ENCODE measurements at places on chromosomes 3 and 15.

DNA sequence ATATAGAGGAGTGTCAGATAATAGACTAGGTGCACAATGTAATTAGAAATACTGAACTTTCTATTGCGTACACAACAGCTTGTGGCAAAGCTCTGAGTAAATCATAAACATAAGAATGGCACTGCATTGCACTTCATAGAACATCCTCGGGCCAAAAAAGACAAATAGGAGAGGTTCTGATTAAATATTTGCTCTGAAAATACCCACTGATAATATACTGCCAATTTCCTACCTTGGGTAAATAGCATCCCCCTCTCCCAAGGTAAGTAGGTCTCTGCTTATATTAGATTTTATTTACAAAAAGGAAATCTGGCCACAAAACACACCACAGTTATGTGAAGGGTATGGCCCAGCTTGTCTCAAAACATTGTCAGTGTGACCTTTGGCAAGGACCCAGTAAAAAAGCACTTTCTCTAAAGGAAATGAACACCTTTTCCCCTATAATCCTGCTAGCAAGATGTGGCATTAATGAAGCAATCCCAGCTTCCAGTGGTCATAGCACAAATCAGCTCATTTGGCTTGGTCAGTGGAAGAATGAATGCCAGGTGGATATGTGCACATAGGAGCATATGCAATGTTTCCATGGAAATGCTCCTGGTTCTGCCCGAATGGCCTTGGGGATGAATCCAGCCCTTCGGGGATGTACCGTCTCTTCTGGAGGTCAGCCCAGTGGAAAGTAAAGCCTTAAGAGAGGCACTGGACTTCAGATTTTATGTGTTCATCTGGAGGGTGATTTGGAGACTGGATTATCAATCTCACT lies 315.9 kb downstream of the LSAMP start:
- no peak for DNase-seq

DNA sequence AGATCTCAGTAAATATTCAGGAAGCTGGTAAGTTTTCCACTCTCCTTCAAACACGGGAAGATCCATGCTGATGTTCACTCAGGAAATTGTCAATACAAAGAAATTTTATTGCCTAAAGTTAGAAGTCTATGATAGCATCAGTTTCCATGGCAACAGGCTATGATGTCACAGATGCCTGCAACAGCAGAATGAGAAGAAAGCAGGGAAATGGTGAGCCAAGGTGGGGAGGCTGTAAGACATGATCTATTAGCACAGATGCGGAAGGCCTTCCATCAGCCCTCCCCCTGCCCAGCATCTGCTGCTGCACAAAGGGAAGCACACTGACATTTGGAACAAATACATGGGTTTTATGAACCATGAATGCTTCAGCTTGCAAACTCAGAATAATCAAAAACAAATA lies 28.6 kb downstream of the EPHB1 start:
- no peak for DNase-seq

GRCh38 chr3:69032142-69032541 lies 18.7 kb upstream of the EOGT start:
- DNase-seq: no peak

- DNase-seq: no peak
These were observed 33.1 kb downstream of the IL1RAP start for GRCh38 chr3:190546881-190547510.

DNA sequence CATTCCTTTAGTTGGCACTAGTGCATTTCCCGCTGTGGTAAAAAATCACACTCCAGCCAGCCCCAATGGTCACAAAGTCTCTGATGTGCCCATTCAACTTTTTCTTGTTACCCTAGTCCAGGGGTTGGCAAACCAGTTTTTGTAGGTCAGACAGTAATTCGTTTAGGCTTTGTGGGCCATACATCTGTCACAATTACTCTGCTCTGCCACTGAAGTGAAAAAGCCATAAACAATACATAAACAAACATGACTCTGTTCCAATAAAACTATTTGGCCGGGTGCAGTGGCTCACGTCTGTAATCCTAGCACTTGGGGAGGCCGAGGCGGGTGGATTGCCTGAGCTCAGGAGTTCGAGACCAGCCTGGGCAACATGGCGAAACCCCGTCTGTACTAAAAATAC lies 78.5 kb downstream of the POLR2M start:
- no peak for DNase-seq

GRCh38 chr3:192772240-192772894 lies 45.0 kb upstream of the FGF12 start:
- no peak for DNase-seq

DNA sequence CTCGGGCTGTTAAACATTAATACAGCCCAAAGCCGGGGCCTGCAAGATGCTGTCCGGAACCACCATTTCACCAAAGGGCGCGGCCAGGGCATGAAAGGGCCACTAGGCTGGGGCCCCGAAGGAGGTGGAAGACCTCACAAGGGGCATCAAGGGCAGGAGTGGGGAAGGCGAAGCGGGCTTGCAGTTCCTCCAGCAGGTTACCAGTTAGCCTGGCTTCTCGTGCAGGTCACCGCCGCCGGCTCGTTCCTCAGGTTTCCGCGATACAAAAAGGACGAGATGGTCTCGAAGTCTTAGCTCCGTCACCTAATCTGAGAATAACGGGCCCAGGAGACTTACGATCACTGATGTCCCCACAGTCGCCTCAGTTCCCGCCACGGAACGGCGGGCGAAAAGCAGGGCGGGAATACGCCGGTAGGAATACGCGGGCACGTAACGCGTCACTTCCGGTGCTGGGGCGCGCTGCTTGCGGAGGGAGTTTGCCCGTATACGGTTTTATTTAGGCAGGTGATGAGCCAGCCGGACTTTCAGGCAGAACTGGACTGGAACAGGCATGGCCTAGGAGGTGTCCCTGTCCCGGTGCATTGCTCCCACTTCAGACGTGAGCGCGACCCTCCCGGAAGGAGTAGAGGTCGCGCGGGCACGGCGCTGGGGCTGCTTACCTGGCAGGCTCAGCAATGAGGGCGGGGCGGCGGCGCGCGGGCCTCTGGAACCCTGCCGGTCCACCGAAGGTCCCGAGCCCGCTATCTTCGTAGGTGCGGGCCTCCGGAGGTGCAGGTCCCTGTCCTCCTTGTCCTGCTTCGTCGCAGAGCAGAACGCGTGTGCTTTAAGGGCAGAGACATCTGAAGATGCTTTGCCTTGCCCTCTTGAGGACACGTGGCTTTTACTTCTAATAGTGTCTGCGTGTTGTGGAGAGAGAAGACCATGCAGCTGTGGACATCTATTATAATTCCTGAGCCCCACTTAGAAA lies at the start of gene RFC4:
Gene RFC4, minus strand, starts transcription at position 394 of the 967 bp plus-strand sequence. CDS start 1,769 bp downstream, outside the sequence.
- DNase-seq: peak; percentile 75

DNA sequence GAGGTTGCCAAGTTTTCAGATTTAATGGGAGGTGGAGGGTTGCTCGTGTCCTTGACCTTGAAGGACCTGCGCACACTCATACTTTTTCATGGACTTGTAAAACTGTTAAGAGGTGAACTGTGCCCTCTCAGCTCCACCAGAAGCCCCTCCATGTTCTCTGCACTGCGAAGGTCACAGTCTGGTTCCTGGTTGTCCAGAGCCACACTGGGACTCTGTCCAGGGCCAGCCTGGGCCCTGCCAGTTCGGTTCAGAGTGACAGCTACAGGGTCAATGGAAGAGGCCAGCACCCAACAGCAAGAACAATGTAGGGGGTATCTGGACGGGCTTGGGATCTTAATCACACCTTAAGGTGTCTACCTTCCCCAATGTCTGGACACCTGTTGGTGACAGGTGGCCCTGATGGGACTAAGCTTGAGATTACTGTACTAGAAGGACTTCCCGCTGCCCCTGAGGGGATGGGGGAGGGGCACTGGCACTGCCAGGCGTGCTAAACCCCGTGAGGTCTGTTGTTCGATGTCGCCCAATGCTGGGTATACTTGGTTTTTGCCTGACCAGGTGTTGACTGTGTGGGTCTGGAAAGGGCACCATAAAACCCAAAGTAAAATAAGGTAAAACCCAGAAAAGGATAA lies 34.7 kb downstream of the GRK7 start:
- no peak for DNase-seq

GRCh38 chr3:155202626-155203025 lies 90.9 kb downstream of the STRIT1 start:
- DNase-seq: no peak

DNA sequence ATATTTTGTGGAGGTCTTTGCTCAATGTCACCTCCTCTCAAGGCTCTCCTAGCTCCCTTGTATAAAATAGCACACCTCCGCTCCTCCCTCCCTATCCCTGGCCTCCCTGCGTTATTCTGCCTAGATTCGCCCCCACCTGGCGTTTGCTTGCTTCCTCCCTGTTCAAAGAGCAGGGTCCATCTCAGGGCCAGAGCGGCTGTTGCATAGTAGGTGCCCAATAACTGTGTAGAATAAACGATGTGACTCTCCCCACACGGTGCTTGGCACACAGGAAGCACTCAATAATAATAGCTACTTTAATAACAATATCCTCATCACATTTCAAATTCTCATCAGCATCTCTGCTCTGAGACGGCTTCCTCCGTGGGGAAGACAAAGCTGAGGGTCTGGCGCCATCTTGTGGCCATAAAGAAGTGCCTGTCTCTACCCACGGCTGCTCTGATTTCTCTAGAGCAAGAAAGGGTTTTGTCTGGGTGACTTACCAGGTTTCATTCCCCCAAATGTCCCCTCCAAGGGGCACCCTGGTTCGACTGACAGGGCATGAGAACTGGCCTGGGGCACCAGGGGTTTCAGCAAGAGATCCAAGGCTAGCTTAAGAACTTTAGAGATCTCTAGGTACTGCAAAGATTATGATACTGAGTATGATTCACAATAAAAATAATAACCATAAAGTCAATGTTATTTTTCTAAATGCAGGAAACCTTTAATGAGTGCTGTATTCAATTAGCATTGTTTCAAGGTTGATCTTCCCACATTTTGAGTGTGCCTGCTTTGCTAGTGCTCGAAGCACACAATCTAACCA lies 16.1 kb downstream of the CD276 start:
- peak; percentile 54 for DNase-seq

DNA sequence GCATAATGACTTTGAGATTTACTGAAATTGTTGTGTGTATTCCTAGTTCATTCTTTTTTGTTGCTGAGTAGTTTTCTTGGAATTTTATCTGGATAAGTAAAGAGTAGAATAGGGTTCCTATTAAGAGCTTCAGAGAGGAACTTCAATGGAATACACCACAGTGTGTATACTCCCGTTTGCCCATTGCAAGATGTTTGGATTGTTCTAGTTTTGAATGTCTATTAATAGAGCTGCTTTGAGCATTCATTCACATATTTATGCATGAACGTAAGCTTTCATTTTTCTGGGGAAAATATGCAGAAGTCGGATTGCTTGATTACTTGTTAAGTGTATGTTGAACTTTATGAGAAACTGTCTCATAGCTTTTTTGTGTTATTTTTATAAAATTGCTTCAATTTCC lies 580.5 kb downstream of the OTOL1 start:
- no peak for DNase-seq

GRCh38 chr3:184315543-184315867 lies 1.1 kb downstream of the EIF4G1 start:
- no peak for DNase-seq

DNA sequence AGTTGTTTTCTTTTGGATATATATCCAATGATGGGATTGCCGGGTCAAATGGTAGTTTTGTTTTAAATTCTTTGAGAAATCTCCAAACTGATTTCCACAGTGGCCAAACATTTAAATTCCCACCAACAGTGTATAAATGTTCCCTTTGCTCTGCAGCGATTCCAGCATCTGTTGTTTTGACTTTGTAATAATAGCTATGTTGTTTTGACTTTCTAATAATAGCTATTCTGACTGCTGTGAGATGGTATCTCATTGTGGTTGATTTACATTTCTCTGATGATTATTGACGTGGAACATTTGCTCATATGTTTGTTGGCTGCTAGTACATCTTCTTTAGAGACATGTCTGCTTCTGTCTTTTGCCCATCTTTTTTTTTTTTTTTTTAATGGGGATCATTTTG lies 332.2 kb upstream of the GBE1 start:
- no peak for DNase-seq

DNA sequence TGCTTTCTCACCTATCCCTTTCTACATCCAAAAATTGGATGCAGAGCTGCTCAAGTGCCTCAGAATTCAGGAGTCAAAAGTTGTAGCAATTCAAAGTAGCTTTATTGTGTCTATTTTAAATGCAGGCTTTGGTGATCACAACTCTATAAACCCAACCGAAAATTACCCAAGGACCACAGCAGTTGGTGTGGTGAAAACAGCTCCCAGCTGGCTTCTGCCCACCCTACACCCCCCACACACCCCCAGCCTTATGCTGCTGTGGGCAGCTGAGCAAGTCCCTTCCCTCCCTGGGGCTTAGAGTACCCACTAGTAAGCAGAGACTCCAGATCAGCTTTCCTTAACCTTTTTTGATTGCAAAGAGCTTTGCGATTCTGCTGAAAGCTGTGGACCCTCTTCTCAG lies 5.8 kb upstream of the HES1 start:
- no peak for DNase-seq

GRCh38 chr15:69298697-69299441 lies at the start of gene PAQR5:
PAQR5 (plus strand) TSS chr15:69298912; CDS start chr15:69360081, 61,169 bp downstream.
- DNase-seq: no peak

DNA sequence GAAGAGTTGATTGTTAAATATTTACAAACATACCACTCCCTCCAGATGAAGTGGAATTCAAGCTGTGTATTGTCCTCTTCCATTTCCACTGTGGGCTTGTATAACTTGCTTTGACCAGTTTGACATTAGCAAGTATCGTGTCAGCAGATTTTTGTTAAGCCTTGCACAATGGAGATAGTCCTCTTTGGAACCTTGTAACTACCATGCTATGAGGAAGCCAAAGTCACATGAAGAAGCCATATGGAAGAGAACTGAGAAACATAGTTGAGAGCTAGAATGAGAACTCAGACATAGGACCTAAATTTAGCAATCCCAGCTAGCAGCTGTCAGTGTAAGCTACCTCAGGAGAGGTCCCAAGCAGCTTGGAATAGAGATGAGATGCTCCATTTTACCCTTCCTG lies 889.2 kb downstream of the PDCD6IP start:
- DNase-seq: no peak

DNA sequence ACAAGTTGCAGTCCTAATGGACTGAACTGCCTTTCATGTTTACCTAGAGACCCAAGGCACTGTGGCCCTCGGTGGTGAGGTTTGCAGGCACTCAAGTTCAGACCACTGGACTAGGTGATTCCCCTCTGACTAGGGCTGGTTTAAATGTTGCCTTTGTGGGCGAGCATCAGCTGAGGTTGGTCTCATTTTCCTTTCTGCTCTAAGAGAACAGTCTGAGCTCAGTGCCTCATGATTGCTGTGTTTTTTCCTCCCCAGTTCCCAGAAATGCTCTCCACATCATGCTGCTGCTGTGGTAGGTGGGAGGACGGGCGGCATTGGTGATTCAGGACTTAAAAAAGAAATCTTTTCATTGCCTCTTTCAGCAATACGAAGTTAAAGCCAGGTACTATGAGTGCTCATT lies 237.2 kb downstream of the MBNL1 start:
- no peak for DNase-seq

- DNase-seq: no peak
These were observed 305.7 kb upstream of the COL8A1 start for GRCh38 chr3:99332718-99333117.

- DNase-seq: no peak
These were observed 218.6 kb upstream of the LRRFIP2 start for GRCh38 chr3:37392957-37393356.

GRCh38 chr3:174957551-174958001 lies 98.4 kb downstream of the NAALADL2 start:
- no peak for DNase-seq

GRCh38 chr15:58307313-58307961 lies 124.4 kb upstream of the LIPC start:
- no peak for DNase-seq

All from GM18507 (cell line).